ENCODE measurements at places on chromosomes 6 and 20.

DNA sequence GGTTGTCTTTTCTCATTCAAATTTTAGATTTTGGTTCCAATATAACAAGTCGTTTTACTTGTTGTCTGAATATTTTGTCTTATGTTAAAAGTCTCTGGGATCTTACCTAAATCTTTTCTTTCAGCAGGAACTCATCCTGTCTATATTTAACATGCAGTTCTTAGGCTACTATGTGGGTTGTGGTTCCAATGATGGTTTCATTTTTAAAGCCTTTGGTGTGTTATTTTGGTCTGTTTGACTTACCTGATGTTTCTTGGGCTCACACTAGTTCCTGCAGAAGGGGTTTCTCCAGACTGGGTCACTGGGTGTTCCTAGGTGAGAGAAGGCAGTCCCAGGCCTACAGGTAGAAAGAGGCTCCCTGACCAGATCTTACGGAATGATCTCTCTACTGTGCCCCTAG, 17.4 kb downstream of the PRL start:
- DNase-seq = no peak

- DNase-seq = no peak
These were observed 6.9 kb upstream of the RAET1E start for GRCh38 chr6:149904661-149905370.

DNA sequence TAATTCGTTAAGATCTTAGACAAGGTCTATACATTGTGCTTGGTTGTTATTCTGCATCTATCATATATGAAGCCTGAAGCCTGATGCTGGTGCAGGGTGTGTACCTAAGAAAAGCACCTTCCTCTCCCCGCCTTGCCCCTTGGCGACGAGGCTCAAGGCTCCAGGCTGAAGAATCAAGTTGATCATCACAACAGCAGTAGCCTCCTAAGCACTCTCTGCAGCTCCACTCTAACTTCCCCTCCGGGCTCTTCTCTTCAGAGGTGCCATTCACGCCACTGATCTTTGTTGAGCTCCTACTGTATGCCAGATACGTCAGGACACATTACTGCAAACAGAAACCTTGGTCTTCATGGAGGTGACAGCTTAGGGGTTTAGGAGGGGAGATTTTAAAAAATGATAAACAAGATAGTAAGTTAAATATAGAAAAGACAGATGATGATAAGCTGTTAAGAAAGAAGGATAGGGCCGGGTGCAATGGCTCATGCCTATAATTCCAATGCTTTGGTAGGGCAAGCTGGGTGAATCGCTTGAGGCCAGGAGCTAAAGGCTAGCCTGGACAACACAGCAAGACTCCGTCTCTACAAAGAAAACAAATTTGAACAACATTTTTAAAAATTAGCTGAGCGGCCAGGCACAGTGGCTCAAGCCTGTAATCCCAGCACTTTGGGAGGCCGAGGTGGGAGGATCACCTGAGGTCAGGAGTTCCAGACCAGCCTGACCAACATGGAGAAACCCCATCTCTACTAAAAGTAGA, 38.4 kb upstream of the ZNF217 start:
- no peak for DNase-seq

- peak; percentile 62 for DNase-seq
These were observed 637 bp upstream of the HIVEP2 start for GRCh38 chr6:142945446-142946180.

- no peak for DNase-seq
These were observed 2.8 kb downstream of the SPO11 start for GRCh38 chr20:57332105-57333089.

DNA sequence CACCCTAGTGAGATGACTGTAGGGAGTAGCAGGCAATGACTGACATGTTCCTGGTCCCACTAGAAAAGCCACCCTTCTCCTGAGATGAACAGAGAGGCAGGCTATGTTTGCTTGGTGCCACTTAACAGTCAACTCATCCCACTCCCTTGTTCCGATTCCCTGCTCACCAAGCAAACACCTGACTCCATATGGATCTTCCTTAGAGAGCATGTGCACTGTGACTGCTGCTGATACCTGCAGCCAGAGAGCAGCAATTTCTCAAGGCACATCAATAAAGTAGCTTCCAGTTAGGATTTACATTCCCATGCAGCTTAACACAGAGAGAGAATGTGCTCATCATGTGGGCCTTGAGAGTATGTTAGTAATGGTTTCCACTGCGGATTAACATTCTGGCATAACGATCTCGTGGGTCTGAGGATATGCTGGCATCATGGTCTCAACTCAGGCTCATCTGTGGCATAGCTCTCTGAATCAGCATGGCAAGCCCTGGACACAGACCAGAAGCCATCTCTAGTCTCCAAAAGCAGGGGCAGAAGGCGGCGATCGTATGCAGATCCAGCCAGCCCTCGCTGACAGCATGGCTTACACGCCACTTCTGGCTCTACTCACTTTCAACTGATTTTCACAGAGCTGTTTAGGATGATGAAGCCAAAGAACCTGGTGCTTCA, 43.9 kb downstream of the ATXN1 start:
- no peak for DNase-seq

- DNase-seq = no peak
These were observed 12.3 kb downstream of the DCBLD1 start for GRCh38 chr6:117494694-117495318.

GRCh38 chr6:127436578-127437110, 22.5 kb downstream of the KIAA0408 start:
- no peak for DNase-seq

DNA sequence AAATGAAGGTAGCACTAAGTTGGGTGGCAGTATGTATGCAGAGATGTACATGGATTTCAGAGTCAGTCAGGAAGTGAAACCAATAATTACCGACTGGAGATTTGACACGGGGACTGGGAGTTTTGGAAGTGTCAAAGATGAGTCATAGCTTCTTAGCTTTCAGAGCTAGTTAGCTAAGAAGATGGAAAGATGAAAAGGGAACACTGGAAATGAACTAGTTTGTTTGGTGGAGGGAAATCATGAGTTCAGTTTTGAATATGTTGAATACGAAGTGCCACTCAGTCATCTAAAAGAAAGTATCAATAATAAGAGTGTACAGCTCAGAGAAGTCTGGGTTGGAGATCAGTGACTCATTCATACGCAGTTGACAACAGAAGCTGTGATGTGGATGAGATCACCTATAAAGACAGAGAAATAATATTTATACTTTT, 7.5 kb downstream of the ESF1 start:
- DNase-seq = peak; percentile 8

GRCh38 chr6:7529141-7529540, 12.3 kb upstream of the DSP start:
- DNase-seq = no peak

DNA sequence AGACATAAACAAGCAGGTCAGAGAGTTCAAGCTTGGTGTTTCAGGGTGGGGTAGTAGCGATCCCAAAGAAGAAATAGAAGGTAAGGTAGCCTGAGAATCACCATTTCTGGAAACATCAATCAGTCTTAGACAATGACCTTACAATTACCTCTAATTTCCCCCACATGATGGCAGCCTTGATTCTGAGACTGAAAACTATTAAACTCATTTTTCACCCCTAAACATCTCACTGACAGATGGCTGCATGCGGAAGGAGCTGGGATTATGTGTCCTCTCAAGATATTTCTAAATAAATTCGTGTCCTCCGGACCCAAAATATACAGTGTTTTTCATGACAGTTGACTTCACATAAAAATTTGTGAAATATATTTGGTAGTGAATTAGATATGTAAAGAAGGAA, 61.0 kb downstream of the KIF6 start:
- no peak for DNase-seq

DNA sequence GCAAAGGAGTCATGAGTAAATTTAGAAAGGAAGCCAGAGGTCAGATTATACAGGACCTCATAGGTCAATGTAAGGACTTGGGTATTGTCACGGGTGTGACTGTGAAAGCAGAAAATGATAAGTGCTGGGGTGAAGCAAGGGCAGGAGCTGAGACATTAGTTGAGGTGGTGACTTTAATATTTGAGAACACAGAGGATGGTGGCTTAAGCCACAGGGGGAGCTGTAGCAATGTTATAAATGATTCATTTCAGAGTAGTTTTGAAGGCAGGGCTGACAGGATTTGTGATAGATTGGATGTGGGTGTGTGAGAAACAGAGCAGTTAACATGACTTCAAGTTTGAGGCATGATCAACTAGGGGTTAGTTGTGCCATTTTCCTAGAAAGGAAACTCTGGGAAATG, 659.9 kb downstream of the EPM2A start:
- no peak for DNase-seq

DNA sequence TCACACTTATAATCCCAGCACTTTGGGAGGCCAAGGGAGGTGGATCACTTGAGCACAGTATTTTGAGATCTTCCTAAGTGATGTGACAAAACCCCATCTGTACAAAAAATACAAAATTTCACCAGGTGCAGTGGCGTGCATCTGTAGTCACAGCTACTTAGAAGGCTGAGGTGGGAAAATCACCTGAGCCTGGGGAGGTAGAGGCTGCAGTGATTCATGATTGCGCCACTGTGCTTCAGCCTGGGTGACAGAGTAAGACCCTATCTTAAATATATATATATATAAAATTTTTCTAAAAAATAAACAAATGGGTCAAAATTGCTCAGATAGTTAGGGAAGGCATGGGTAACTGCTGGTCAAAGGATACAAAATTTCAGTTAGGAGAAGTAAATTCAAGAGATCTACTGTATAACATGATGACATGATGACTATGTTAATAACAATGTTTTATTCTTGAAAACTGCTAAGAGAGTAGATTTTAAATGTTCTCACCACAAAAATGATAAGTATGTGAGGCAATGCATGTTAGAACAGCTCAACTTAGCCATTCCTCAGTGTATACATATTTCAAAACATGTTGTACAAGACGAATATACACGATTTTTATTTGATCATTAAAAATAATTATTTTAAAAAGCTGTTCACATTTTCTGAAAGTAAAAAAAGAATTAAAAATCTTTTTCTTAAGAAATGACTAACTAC, 24.4 kb downstream of the TBC1D32 start:
- DNase-seq = no peak

DNA sequence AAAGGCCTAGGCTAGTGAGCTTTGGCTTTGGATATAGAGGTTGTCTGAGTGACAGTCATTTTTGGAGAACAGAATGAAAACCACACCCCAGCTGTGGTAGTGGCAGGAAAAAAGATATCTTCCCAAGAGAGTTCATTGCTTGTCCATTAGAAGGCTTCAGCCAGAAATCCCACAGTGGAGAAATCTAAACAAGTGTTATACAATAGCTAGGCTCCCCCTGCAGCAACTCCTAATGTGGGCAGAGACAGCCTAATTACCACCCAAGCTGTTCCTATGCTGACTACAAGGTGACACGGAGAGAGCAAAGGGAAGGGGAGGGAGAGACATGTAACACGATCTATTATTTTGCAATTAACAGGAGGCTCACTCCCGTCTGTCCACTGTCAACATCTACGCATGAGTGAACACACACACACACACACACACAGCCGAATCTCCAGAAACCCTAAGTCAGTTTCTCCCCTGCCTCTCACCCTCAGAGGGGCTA, 147.5 kb upstream of the TCF21 start:
- no peak for DNase-seq

DNA sequence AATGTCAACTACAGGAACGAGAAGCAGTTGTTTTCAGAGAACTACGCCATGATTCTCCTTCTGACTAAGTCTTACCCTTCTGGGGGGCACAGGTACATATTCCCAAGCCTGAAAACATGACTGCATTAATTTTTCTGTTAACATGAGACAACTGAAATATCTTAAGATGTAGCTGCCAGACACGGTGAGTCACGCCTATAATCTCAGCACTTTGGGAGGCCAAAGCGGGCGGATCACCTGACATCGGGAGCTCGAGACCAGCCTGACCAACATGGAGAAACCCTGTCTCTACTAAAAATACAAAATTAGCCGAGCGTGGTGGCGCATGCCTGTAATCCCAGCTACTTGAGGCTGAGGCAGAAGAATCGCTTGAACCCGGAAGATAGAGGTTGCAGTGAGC, 21.7 kb downstream of the TBC1D20 start:
- no peak for DNase-seq

DNA sequence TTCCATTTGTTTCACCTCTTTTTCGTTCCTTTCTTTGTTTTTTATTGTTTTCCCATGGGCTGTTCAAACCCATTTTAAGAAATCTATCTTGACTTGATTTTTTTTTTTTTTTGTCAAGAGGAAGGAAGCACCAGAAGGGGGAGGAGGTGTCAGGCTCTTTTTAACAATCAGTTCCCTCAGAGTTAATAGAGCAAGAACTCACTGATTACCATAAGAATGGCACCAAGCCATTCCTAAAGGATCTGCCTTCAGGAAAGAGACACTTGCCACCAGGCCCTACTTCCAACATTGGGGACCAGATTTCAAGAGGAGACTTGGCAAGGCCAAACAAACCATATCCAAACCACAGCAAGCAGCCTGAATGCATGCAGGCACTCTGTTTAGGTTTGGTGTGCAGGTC, 168.0 kb downstream of the OTOR start:
- DNase-seq = no peak

DNA sequence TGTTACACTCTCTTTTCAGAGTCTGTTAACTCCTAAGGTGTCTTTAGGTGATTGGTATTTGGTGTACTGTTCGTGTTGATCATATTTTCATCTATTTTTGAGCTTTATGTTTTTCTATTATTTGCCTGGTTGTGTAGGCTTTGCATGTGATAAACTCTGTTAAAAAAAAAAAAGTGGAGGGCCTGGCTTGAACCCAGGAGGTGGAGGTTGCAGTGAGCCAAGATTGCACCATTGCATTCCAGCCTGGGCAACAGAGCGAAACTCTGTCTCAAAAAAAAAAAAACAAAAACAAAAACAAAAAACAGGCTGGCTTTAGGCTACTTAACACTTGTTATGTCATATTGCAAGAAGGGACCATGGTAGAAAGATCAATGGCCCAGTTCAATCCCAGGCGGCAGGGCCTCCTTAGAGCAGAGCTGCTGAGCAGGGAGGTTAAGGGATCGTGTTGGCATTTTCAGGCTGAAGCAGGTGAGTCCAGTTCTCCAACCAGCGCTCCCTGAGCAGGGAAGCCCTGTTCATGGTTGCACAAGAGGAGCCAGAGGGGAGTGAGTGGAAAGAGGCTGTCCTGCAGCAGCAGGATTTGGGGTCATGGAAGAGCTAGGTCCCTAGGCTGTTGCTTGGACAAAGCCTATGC, 8.5 kb downstream of the PYGB start:
- no peak for DNase-seq

DNA sequence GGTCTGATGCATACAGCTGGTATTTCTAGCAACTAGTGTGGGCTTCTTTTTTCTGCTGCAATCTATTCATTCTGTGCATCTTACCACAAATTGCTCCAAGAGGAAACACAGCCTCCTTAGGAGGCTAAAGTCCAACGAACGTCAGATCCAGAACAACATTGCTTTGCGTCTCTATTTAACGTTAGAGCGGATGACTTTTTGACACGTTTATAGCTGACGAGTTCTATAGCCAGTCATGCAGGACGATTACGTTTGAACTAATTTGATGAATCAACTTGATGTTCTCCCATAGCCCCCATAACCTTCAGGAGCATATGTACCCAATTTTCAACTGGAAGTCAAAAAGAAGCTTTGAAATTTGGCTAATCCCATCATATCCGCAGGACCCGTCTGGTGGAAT, 59.9 kb downstream of the TSHZ2 start:
- no peak for DNase-seq

GRCh38 chr6:158043008-158043407, 61.3 kb downstream of the SYNJ2 start:
- DNase-seq = no peak

All from CD4-positive, alpha-beta T cell treated with Interleukin-4 for 4 hours (primary cell).